ENCODE measurements at places on chromosomes 2 and 18. TPM values are rescaled to one million over a fixed set of nuclear protein-coding genes. Genes with fewer than 3 reads are reported as not detected.

The IL1B gene
- total RNA-seq: 2.6 TPM

The LIMS4 gene
- 20.2 TPM for total RNA-seq

The NCL gene
- 174 TPM for total RNA-seq

The ASIC4 gene
- 0.19 TPM for total RNA-seq

The ARHGAP25 gene
- total RNA-seq: 40.8 TPM

The REG1A gene
- total RNA-seq: not detected

The TANC1 gene
- 27.7 TPM for total RNA-seq

The SERPINB7 gene
- 0.36 TPM for total RNA-seq

The SLC14A1 gene
- total RNA-seq: 15.1 TPM

The CFC1 gene
- total RNA-seq: not detected

The QPCT gene
- 1.9 TPM for total RNA-seq

The MEP1B gene
- not detected for total RNA-seq

The DES gene
- 292 TPM for total RNA-seq

The SNED1 gene
- total RNA-seq: 40.7 TPM

The TEKT4 gene
- total RNA-seq: not detected

All from omental fat pad (tissue), 4 donors.